ENCODE measurements at places on chromosomes 4 and X.
A peak's percentile ranks its signal among the peaks of the same experiment; 100 is the strongest.

DNA sequence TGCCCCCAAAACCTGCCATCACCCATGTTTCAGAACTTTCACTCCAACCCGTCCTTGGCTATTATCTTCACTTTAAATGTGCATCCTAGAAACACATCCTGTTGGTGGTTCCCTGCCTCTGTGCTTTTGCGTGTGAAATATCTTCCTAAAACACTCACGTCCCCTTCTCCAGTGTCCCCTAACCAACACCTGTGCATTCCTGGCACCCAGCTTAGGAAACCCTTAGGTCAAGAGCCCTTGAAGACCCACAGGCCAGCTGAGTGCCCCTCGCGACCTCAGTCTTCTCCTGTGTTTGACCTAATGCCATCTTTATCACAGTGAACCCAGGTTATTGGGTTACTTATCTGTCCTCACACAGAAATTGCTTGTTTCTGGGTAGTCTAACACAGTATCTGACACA is 117.6 kb downstream of the STK32B start:
- no peak for DNase-seq

DNA sequence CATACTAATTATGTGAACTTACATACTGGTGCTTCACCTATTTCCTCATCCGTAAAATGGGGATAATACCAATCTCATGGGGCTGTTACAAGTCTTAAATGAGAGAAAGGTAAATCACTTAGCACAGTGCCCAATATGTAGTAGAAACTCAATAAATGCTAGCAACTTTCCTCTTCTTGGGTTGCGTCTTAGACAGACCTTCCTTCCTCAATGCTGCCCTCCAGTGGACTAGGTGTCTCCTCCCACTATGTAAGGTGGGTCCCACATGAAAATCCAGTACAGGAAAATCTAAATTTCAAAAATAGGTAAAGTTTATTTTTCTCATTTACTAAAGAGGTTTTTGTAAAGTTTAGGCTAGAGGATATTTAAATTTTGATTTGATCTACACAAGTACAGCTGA is 20.6 kb downstream of the ZDHHC9 start:
- DNase-seq, result no peak

DNA sequence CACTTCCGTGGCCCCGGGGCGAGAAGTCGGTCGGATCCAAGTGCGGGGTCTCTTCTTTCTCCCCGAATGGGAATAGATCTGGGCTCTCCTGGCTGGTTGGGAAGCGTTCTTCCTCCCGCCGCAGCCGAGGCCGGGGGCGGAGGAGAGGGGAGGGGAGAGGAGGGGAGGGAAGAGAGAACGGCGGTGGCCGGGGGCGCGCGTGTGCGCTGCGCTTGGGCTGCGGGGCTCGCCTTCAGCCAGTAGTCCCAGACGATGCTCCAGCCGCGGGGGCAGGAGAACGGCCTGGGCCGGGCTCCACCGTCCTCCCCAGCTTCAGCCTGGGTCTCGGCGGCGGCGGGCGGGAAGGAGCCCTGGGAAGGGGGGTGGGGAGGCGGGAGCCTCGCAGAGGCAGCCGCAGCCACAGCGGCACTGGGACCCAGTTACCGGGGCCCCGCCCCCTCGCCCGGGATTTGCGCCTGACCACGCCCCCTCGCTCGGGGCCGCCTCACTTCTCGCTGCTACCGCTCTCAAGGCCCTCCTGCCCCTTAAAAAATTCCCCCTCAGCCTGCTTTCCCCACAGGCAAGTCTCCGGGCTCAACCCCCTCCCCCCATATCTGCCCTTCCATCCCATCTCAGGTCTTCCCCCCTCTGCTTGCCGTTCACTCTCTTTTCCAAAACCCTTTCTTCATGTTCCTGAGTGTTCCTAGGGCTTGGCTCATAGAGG is at the start of gene FGD1:
TSS of gene FGD1 (minus strand) at position 421 of the 703 bp plus-strand sequence. CDS start 802 bp downstream, outside the sequence.
- no peak for DNase-seq

DNA sequence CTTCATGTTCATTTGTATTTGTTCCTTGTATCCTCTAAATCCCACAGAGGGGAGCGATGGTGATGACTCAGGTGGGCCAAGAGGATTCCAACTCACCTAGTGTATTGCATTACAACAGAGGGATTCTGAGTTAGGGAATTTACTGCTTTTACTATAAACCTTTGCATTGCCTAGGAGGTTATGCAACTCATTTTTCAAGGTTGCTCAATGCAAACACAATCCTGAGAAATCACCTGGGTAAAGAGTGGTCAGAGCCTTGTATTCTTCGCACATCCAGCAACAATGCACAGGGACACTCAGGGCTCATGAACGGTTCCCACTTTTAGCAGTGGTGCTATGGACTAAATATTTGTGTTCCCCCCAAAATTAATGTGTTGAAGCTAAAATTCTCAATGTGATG is 28.6 kb upstream of the LSM6 start:
- DNase-seq, result no peak

- no peak for DNase-seq
These were observed 44.5 kb upstream of the ATXN3L start for GRCh38 chrX:13364230-13364857.

DNA sequence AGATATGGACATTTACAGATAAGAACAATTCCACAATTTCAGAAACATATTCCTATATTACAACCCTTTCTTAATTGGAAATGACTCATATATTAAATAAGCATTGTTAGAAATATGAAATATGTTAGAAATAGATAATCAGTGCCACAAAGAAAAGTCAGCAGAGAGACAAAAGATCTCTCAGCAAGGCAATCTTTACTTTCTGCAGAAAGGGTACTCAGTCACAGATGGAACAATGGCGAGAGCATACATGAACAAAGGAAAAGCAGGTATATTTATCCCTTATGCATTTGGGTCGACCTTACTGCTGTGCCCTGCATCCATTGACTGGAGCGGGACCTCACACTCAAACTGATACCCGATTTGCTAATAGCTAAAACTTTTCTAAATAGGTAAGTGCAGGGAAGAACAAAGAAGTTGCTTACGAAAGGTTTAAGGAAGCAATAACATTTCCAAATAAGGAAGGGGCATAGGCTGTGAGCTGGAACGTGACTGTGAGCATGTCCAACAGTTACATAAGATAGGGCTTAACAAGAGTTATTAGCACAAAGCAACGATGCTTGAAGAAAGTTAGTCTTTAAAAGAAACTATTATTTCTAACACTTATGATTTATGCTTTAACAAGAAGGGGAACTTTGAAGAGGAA is 40.8 kb downstream of the MGARP start:
- DNase-seq, result no peak

GRCh38 chr4:101329592-101329991 is 17.7 kb downstream of the PPP3CA start:
- DNase-seq, result no peak

DNA sequence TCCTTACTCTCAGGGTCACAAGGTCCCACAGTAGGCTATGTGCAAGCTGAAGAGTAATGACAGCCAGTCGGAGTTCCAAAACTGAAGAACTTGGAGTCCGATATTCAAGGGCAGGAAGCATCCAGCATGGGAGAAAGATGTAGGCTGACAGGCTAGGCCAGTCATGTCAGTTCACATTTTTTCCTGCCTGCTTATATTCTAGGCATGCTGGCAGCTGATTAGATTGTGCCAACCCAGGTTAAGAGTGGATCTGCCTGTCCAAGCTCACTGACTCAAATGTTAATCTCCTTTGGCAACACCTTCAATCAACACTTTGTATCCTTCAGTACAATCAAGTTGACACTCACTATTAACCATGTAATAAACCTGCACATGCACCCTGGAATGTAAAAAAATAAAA is 960.9 kb upstream of the HS3ST1 start:
- DNase-seq, result no peak

DNA sequence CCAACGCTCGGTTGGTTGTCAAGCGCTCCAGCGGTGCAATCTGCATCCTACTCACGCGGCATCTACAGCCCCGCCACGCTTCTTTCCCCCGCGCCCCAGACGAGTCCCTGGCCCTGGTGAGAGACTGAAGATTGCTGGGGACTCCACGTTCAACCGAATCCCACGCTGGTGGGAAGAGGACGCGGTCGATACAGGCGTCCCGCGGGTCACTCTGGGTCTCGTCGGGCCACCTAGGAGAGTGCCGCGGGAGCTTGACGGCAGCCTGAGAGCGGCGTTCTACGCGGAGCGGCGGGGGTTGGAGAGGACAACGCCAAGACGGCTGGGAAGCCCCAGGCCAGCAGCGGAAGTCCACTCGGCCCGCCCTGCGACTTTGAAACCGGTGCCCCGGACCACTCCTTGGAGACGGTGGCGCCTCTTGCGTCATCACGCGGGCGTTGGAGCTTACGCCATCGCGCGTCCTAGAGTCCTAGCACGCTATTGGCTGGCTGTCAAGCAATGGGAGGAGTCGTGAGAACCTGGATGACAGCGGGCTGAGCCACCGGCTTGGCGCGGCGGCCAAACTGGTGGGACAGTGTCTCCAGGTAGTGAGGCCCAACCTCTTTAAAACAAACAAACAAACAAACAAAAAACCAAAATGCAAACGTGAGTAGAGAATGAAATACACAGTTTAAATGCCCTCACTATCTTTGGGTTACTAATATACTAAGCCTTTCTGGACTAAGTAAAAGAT is at the start of gene SCLT1:
TSS of gene SCLT1 (minus strand) at position 349 of the 730 bp plus-strand sequence. CDS start 436 bp downstream, outside the sequence.
- DNase-seq, result peak; percentile 80

All from cortex of kidney (tissue), 1 donor.